Caki2 (cell line): ENCODE measurements at places on chromosomes 11 and 22. TPM values are rescaled to one million over a fixed set of nuclear protein-coding genes. Genes with fewer than 3 reads are reported as not detected.

Gene SLC5A4
- total RNA-seq: 0.10 TPM in 1 of 2 replicates, not detected in the other

Gene NOX4
- not detected in 2 replicates for total RNA-seq

GRCh38 chr22:46125816-46126765 is 24.2 kb upstream of the PPARA start:
- DNase-seq: no peak

GRCh38 chr11:125170001-125170509 is 5.5 kb downstream of the PKNOX2 start:
- DNase-seq: no peak

- no peak for DNase-seq
These were observed 37.2 kb downstream of the TMEM123 start for GRCh38 chr11:102415304-102415916.

DNA sequence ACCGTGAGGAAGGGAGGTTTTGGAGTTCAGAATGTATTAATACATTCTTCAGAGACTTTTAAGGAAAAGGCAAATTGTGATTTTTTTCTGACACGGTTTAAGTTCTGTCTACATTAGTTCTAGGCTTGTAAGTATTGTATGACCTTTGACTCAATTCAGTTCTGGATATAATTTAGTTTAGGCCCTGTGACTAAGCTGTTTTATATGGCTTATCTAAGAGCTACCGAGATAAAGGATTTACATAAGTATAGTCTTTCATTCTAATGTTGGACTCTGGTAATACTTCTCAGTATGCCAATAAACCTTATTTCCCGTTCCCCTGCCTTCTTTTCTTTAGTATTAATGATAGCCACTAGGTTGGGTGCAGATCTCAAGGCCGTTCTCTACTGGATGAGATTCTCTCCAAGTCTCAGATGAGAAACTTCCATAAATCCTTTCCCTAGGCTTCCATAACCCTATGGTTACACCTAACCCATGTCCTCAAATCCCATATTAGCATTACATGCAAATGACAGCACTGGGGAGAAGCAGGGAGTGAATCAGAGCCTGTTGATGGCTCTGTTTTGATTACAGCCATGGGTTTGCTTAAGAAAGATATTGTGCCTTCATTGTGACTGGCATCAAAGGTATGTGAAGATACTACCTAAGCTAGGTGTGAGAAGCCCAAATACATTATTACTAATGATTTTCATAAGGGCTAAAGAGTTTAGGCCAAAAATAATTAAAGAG is 38.7 kb downstream of the BARX2 start:
- DNase-seq: no peak

DNA sequence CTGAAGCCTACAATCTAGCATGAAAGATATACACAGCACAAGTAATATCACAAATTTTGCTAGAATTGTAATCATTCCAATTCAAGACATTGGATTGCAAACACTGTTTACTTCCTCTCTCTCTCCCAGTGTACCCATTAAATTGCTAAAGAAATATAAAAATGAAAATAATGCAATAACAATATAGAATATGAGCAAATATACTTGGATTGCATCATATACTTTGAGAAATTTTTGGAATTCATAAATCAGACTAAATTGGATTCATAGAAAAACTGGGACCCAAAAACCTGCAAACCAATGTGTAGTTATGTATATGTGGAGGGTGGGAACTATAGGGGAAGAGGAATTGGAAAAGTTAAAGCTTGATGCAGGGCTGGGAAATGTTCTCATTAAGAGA is 25.0 kb upstream of the OR56A1 start:
- DNase-seq: no peak

GRCh38 chr11:112537846-112538330 is 277.2 kb upstream of the PLET1 start:
- DNase-seq: no peak

GRCh38 chr11:69446108-69446507 is 35.4 kb upstream of the LINC01488 start:
- DNase-seq: no peak

GRCh38 chr11:61567286-61568061 is 13.4 kb downstream of the SYT7 start:
- peak; percentile 76 for DNase-seq

DNA sequence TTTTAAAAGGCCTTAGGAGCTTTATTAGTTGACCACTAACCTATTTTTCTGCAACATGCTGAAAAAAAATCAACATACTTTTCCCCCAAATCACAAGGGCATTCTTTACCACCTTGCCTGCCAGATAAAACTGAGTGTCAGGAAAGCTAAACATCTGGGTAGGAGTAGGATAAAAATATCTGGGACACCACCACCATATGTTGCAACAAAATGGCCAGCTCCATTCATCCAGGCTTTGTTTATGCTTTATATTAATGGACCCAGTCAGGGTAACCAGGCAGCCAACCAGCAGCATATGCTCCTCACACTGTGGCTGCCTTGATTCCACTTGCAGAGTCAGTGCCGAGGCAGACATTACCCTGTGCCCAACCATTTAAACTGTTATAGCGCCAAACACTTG is 1024.5 kb downstream of the LRRC4C start:
- no peak for DNase-seq

DNA sequence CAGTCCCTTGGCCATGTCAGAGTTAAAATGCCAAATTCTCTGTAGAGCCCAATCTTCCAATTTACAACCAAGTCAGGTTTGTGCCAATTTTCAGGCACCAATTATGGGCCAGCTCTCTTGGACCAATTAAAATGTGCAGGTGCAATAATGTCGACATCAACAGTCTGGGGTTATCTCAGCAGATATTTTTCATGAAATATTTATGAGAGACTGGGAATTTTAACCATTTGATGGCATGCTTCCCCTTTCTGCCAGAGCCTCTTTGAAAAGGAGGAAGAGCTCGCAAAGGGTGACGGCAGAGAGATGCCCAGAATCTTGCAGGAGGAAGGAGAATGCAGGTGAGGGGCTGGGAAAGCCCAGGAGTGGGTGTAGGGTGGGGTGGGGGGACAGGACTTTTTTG is 100.8 kb upstream of the SYT13 start:
- DNase-seq: no peak
